ENCODE measurements at places on chromosomes 4 and X.
A peak's percentile ranks its signal among the peaks of the same experiment; 100 is the strongest.

DNA sequence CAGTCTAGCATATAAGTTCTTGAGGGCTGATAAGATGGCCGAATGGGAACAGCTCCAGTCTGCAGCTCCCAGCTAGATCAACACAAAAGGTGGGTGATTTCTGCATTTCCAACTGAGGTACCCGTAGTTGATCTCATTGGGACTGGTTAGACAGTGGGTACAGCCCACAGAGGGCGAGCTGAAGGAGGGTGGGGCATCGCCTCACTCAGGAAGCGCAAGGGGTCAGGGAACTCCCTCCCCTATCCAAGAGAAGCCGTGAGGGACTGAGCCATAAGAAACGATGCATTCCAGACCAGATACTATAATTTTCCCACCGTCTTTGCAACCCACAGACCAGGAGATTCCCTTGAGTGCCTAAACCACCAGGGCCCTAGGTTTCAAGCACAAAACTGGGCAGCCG, 109.0 kb downstream of the RPS6KA6 start:
- no peak for DNase-seq

DNA sequence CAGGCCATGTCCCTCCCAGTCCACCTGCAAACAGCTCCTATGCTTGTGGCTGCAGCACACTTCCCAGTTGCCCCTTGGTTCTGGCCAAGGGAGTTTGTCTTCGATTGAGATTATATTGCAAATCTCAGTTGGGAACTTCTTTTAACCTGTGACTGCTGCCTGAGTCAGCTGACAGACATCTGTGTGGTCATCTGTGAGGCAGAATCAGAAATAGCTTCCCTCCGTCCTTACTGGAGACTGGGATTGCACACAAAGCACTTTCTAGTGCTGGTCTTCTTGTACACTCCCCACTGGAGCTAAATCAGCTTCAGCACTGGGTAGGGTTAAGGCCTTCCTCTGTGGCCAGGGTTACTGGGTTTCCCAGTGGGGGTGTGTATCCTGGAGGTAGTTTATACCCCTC, 34.3 kb downstream of the ZNF330 start:
- no peak for DNase-seq

DNA sequence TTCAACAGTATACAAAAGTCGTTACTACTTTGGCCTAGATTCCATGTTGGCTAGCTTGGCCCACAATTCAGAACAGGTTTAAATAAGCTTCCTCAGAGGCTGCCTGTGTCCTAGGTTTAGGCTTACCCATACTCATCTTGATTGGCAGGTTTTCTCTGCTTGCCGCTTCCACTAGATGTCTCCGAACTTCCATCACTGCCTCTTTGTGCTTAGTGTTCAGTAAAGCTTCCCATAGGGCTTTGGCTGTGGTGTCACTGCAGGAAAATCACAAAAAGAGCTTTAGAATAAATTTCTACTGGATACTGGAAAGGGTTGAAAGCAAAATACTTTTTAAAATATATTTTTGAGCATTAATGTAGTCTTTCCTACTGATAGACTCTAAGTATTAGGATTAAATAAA, 52.4 kb downstream of the SCFD2 start:
- DNase-seq, result no peak

GRCh38 chr4:5998333-5998936, 19.8 kb downstream of the C4orf50 start:
- peak; percentile 5 for DNase-seq

- no peak for DNase-seq
Measured at GRCh38 chr4:74097631-74098426, 1.2 kb downstream of the CXCL2 start.

DNA sequence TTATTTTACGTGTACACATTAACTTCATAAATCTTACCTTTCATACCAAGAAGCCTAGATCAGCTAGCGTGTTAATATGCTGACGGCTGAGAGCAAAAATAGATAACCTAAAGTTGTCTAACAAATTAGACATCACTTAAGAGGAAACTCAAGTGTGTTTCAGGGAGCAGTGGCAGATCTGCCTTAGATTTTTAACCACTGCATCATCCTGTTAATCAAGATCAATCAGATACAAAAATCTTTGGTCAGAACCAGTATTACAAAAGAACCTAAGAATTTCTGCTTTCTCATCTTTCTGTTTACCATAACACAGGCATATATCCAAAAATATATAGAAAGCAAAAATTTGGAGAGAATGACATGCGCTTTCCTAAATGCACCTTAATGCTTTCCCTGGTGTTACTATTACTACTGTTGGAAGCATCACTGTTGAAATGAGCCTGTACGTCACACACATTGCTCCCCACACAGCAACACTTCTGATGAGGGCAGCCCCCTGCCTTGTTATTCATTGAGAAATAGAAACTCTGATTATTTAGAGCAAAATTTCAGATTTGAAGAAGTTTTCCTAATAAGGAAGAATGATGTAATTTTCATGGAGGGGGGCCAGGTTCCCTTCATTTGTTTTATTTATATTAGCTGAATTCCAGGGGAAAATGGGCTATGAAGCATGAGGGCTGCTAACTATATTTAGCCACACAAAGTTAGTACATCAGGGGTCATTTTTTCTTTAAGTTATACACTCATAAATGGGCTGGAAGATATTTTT, 152.3 kb downstream of the CBR4 start:
- no peak for DNase-seq

DNA sequence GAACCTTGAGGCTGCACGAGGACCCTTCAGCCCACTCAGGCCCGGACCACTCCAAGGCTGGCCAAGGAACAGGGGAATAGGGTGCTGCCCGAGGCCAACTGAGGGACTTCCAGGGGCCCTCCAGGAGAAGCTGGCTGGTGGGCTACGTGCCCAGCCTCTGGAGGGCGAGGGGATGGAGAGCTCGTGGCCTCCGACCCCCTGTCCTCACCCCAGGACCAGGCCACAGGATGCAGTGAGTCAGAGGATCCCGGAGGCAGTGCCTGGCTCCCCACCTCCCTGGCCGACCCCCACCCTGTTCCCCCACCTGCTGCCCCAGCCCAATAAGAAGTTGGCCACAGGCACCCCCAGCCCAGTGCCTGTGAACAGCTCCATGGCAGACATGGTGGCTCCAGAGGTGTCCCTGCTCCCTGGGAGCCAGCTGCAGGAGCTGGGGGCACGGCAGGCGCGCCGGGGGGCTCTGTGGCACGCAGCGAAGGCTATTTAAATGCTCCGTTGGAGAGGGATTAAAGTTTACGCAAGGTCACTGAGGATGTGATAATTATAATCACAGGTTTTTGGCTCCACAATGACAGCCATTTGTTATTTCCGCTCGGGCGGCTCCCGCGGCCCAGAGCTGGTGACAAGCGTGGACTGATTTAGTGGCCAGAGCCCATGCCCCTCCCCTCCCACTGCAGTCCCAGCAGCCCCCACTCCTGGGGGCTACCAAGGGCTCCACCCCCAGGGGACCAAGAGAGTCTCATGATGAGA, 95.7 kb upstream of the NKX1-1 start:
- DNase-seq, result no peak

GRCh38 chrX:129732857-129733256, 5.9 kb upstream of the XPNPEP2 start:
- DNase-seq, result no peak

GRCh38 chr4:177485528-177485927, 43.3 kb upstream of the AGA start:
- no peak for DNase-seq

GRCh38 chr4:38818441-38818976, 13.9 kb upstream of the TLR1 start:
- no peak for DNase-seq
